ENCODE measurements at places on chromosomes 16 and 17. TPM values are rescaled to one million over a fixed set of nuclear protein-coding genes. Genes with fewer than 3 reads are reported as not detected.

DNA sequence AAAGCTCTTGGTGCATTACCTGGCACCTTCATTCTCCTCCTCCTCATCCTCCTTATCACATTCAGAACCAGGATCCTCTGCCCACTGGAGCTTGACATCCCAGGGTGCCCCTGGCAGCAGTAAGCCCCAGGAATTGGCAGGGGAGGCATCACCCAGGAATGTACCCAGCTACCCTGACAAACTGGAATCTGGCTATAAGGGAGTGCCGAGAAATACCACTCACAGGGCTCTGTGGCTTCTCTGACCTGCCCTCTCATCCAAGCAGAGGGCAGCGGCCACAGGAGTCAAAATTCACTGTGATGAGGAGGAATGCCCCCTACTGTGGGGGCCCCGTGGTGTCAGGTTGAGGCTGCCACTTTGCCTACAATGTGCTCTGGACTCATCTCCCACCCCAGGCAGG lies 19.6 kb downstream of the MPP3 start:
- H3K4me3 ChIP-seq: no peak overlapping the region
- no peaks in the 10 kb centered on the region for H3K4me1 ChIP-seq
- H3K27ac ChIP-seq: no peak overlapping the region
- no peak for DNase-seq
- no peaks in the 10 kb centered on the region for H3K36me3 ChIP-seq

DNA sequence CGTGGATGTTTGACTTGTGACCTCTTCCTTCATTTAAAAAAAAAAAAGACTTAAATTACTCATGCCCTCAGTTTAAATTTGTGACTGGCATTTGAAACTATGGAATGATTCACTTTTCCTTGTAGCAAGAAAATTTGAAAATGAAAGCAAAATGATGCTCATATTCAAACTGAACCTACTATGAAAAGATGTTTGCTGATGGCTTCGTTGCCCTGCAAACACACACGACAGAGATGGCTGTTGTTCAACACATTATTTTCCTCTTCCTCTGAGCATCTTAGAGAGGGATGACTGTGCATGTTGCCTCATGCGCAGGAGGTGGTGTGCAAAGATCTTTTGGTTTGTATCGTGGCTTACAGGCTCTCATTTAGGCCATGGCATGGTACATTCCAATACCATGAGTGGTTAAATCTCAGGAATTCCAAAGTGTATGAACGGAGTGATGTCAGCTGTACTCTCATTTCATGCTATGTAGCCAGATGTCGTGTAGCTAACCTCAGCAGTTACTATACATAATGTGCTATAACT lies 164.5 kb downstream of the PRKCA start:
- H3K27me3 ChIP-seq: no peaks in the 10 kb centered on the region
- H3K27ac ChIP-seq: peak overlapping the region; percentile 95

GRCh38 chr16:66036793-66037715 lies 329.4 kb upstream of the CDH5 start:
- H3K4me3 ChIP-seq: no peak overlapping the region
- H3K36me3 ChIP-seq: no peaks in the 10 kb centered on the region
- no peak for DNase-seq

The RNF112 gene
- not detected for total RNA-seq

DNA sequence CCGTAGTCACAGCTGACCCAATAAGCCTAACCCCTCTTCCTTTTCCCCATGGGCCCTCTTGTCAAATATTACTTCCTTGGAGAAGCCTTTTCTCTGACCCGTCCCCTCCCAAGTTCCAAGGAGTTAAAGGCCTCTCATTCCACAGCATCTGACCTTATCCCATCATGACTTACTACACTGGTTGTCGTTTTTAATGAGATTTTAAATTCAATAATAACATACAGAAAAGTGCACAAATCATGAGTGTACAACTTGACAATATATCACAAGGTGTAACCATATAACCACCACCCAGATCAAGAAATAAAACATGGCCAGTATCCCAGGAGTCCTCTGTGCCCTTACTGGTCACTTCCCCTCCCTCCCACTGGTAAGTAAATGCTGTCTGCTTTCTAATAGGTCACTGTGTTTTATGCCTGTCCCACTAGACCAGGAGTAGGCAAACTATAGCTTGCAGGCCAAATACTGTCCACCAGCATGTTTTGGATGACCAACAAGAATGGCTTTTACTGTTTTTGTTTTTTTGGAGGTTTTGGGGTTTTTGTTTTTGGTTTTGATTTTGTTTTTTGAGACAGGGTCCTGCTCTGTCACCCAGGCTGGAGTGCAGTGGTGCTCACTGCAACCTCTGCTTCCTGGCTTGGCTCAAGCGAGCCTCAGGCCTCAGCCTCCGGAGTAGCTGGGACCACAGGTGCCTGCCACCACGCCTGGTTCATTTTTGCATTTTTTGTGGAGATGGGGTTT lies 1.2 kb upstream of the FDXR start:
- H3K36me3 ChIP-seq: no peaks in the 10 kb centered on the region
- H3K27me3 ChIP-seq: no peaks in the 10 kb centered on the region
- peak overlapping the region; percentile 94 for H3K27ac ChIP-seq
- peak overlapping the region; percentile 80 for H3K4me3 ChIP-seq

DNA sequence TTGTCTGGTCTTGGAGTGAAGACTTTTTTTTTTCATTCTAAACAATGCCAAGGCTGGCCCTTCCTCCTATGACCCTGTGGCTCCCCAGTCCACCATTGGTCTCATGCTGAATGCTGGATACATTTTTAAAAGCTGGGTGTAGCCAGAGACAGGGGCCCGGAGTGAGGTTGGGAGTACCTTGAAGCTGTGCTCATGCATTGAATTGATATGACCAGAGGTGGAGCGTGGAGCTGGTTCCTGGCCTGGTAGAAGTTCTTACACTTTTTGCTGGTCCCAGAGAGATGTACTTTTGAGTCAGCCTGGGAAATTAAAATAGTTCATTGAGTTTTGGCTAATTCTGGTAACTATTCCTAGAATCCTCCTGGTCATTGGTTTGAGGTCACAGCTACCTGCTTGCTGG lies 83.6 kb downstream of the CMIP start:
- no peak for DNase-seq
- H3K27ac ChIP-seq: no peak overlapping the region
- H3K36me3 ChIP-seq: peaks cover 10% of the 10 kb centered on the region
- peaks cover 21% of the 10 kb centered on the region for H3K4me1 ChIP-seq
- H3K27me3 ChIP-seq: no peaks in the 10 kb centered on the region
- H3K4me3 ChIP-seq: no peak overlapping the region

DNA sequence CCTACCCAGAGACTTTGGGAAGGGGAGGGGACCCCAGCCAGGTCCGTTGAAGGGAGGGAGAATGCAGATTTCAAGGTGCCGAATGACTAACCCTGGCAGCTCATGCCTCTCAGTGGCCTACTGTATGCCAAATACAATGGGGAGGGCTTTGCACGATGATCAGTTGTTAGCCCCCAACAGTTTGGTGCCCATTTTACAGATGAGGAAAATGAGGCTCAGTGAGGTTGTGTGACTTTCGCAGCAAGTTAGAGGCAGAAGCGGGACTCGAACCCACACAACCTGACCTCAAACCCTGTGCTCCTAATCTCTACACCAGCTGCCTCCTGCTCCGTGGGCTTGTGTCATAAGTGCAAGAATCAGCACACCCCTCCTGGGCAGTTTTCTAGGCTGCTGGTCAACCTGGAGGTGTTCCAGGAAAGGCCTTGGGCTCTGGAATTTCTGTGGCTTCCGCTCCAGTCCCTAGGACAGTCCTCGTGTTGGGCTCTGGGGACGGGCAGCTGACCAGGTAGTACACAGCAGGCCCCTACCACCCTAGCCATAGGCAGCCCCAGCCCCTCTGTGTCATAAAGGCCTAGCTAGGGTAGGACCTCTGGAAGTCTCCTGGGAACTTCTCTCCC lies 11.9 kb upstream of the NAGPA start:
- no peaks in the 10 kb centered on the region for H3K27me3 ChIP-seq
- H3K36me3 ChIP-seq: peaks cover 6% of the 10 kb centered on the region
- H3K4me3 ChIP-seq: no peak overlapping the region

GRCh38 chr16:27492588-27492979 lies 57.1 kb downstream of the GTF3C1 start:
- H3K27me3 ChIP-seq: no peaks in the 10 kb centered on the region
- peaks cover 22% of the 10 kb centered on the region for H3K36me3 ChIP-seq
- no peak overlapping the region for H3K4me3 ChIP-seq
- H3K27ac ChIP-seq: no peak overlapping the region
- no peak for DNase-seq

The PRAC1 gene
- not detected for total RNA-seq

The CACNG3 gene
- total RNA-seq: not detected

- no peaks in the 10 kb centered on the region for H3K27me3 ChIP-seq
- H3K36me3 ChIP-seq: no peaks in the 10 kb centered on the region
- H3K4me1 ChIP-seq: no peaks in the 10 kb centered on the region
- H3K27ac ChIP-seq: no peak overlapping the region
Measured at GRCh38 chr17:81173762-81174155, 7.7 kb upstream of the AATK start.

GRCh38 chr16:17567455-17567854 lies 96.7 kb upstream of the XYLT1 start:
- H3K4me1 ChIP-seq: no peaks in the 10 kb centered on the region
- H3K27ac ChIP-seq: no peak overlapping the region
- no peaks in the 10 kb centered on the region for H3K27me3 ChIP-seq

DNA sequence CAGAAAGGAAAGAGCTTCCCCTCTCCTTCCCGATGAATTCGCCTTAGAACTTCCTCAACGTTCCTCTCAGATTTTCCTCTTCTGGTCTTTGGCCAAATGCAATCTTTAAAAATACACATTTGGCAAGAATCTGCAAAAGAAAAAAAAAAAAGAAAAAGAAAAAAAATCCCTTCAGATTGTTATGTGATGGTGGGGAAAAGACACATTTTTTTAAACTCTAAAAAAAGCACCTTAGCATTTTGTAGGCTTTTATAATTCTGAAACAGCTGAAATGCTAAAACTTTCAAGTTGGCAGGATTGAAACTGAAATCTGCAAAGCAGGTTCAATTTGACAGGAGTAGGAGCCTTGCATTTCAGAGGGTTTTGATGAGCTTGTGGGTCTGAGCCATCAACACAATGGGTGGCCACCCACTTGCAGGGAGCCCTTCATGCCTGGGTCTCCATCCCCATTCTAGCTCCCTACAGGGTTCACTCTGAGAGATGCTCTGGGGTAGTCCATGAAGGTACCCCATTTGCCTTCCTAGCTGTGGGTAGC lies 33.1 kb downstream of the CACNG3 start:
- no peak overlapping the region for H3K27ac ChIP-seq
- DNase-seq: no peak
- no peaks in the 10 kb centered on the region for H3K4me1 ChIP-seq
- H3K4me3 ChIP-seq: no peak overlapping the region
- peaks cover 28% of the 10 kb centered on the region for H3K27me3 ChIP-seq

GRCh38 chr17:65742403-65743307 lies 181.2 kb upstream of the AXIN2 start:
- no peak for DNase-seq
- H3K4me3 ChIP-seq: no peak overlapping the region
- H3K27ac ChIP-seq: no peak overlapping the region
- no peaks in the 10 kb centered on the region for H3K27me3 ChIP-seq

DNA sequence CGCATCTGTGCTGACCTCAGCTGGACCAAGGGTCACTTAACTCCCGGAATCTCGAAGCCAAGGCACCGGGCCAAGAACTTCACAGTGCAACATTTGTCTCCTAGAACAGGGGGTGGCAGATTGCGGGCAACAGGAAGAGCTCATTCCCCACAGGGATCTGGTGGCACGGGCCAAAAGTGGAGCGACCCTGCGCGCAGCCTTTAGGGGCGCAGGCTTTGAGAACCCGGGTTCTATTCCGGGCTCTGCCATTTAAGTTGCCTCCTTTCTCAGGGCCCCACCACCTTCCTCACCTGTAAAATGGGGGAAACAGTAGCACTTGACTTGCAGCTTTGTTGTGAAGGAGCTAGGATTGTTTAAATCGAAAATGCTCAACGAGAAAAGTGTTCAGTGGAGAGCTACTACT lies 651 bp downstream of the SHMT1 start:
- H3K4me3 ChIP-seq: peak overlapping the region; percentile 91
- no peaks in the 10 kb centered on the region for H3K27me3 ChIP-seq
- peaks cover 11% of the 10 kb centered on the region for H3K4me1 ChIP-seq
- peaks cover 11% of the 10 kb centered on the region for H3K36me3 ChIP-seq
- peak; percentile 20 for DNase-seq
- H3K27ac ChIP-seq: peak overlapping the region; percentile 51
